Upper lobe of right lung (tissue), 1 donor: ENCODE measurements at places on chromosomes 2 and 18.

DNA sequence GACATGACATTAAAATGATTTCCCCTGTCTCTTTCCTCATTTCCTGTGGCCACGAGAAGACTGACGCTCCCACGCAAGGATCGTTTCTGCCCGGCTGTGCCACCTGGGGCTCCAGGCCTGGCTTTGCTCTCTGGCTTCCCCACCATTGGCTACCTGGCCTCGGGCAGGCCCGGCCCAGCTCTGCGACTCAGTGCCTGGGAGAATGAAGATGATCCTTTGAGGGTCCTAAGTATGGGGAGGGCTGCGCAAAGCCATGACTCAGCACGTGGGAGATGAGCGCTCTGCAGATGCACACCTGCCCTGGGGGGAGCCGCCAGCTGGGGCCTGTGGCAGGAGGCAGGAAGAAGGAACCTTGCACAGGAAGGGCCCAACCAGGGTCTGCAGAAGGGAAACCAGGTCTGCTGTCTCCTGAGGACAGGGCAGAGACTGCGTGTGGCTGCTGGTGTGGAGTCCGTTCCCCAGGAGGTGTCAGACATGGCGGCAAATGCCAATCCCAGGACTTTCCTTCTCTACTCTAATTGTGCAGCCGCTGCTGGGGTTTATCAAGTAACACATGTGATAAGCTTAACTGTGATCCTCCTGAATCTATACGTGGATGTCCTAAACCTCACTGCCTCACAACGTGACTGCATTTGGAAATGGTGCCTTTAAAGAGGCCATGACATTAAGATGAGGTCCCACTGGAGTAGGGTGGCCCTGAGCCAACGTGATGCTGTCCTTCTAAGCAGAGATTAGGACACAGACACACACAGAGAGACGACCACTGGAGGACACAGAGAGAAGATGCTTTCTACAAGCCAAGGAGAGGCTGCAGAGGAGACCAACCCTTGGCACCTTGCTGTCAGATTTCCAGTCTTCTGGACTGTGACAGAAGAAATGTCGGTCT is 32.9 kb downstream of the MBP start:
- no peak for DNase-seq

DNA sequence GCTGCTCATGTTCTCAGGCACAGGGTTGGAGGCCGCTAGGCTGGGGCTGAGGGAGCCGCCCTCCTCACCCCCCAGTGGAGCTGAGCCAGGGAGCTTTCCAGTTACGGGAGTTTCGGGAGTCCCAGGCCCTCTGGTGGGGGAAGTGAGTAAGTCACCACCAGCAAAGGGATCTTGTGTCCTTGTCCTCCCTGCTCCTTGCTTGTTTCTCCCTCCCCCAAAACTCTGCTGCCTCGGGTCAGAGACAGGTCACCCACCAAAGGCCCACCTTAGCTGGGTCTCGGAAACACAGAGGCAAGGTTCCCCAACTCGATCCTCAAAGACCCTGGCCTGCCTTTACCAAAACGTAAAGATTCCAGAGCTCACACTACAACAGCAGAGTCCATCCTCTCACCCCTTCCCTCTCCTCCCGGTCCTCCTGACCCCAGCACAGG is 60.5 kb upstream of the POMC start:
- DNase-seq: peak; percentile 78

DNA sequence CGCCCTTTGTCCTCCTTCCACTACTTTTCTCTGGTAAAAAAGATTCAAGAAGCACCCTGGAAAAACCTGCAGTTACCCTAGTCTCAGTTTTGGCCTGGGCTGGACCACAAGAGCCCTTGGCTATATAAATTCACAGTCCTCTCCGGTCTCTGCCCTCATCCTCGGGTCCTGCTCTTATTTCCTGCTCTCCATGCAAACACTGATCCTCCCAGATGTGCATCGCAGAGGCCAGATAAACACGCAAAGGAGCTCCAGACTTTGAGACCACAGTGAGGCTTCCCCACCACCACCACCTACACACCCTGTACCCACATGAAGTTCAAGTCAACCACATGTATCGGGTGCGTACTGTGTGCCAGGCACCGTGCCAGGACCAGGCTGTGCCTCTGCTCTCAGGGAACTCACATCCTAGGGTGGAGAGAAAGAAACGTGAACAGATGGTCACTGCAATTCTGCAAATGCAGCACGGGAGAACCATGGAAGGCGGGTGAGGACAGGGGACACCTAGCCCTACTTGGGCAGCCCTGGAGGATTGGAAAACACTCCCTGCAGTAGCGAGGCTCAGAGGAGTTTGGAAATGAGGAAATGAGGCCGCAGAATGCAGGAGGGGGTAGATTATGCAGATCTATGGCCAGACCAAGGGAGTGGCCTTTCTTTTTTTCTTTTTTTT is 7.4 kb downstream of the CTDSP1 start:
- peak; percentile 87 for DNase-seq

DNA sequence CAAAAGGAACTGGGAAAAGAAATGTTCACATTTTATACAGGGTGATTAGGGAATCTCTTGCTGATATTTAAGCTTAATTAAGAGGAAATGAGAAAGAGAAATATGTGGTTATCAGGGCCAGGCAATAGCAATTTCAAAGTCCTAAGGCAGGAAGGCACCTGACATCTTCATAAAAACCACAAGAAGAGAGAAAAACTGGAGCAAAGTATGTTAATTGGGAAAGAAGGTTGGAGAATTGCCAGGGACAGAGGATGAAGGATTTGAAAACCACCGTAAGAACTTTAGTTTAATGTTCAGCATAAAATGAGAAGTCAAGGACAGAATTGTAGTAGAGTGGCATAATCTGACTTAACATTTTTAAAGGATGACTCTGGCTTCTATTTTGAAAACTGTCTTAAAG is 691.8 kb upstream of the NRXN1 start:
- no peak for DNase-seq

DNA sequence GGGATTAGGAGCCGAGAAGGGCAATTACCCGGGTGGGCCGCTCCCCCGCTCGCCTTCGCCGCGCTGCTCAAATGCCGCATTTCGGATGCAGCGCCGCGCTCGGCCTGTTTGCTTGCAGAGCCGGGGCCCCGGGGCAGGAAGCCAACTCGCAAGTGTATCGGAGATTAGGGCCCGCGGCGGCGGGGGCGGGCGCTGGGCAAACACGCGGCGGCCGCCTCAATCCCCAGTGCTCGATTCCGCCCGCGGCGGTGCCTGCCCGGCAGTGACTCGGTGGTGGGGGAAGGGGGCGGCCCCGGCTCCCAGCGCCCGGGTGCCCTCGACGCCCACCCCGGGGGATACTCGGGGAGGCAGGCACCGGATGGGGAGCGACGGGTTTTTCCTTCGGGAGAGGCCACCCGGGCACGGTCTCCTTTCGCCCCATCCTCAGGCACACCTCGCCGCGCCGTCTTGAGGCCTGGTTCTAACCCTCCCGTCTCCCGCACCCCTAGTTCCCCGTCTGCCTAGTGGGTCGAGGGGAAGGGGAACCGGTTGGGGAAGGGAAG is 26.6 kb upstream of the NOTO start:
- peak; percentile 90 for DNase-seq

- no peak for DNase-seq
Measured at GRCh38 chr2:66069937-66070720, 364.8 kb upstream of the MEIS1 start.

DNA sequence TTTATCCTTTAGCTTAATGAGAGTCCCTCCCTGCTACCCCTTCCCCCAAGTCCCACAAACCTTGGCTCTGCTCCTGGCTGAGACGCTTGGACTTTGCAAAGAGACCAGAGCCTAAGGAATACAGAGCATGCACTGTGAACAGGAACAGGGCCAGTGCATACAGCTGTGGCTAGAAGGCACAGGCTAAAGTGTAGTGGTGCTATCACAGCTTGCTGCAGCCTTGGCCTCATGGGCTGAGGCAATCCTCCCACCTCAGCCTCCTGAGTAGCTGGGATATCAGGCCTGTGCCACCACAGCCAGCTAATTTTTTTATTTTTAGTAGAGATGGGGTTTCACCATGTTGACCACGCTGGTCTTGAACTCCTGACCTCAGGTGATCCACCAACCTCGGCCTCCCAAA is 39.5 kb upstream of the ASXL2 start:
- no peak for DNase-seq

DNA sequence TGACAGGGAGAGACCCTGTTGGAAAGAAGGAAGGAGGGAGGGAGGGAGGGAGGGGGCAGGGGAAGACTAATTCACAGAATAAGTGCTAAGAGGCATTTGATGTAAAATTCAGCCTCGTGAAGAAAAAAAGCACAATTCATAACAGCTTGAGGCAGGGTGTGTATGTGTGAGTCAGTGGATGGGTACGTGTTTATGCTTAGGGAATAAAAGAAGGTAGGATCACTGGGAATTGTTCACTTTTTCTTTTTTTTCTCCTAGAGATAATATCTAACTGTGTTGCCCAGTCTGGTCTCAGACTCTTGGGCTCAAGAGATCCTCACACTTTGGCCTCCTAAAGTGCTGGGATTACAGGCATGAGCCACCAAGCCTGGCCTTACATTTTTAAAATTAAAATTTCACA is 39.2 kb downstream of the WDR33 start:
- DNase-seq: no peak

DNA sequence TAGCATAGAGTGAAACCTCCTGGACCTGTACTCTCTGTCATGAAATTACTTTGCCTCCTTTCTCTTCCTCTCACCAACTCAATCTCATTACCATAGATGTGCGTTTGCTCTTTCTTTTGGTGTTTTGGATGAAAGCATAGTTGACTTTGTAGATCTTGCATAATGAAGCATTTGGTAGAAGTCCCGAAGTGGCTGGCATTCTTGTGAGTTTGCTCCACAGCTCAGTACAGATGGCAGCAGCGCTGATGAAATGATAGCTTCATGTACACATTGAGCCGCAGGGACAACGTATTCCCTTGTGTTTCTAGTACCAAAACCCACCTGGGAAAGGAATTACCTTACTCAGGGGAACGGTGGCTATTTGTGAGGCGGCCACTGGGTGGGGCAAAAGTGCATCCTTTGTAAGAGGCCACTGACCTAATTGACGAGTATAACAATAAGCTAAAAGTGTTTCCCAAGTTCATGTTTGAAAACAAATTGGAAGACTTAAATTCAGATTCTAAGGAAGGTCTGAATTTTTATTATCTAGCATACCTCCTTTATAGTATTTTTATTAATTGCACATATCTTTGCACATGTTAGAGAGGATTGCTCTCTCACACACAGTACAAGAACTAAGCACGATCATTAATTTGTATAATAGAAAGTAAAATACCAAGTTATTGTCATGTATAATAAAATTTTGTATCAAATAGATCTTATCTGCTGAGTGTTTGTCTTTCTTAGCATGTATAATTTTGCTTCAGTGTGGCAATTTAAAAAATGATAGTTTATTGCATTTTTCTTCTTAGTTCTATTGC is 25.4 kb upstream of the CDH7 start:
- DNase-seq: peak; percentile 63

DNA sequence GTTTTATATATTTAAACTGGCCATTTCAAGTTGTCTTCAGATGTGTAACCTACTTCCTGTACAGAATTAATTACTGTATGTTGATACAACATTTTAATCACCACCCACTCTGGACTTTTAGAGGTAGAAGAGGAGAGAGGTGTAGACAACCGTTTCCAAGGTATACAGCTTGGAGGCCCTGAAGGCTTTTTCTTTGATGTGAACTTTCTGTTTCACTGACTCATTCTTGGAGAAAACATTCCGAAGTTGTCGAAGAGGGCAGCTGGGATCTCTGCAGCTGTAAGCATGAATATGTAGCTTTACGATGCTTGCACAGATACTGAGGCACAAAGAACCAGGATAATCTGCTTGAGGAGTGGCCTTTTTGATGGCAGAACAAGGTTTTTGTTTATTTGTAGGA is 137.0 kb downstream of the NCKAP5 start:
- DNase-seq: no peak

DNA sequence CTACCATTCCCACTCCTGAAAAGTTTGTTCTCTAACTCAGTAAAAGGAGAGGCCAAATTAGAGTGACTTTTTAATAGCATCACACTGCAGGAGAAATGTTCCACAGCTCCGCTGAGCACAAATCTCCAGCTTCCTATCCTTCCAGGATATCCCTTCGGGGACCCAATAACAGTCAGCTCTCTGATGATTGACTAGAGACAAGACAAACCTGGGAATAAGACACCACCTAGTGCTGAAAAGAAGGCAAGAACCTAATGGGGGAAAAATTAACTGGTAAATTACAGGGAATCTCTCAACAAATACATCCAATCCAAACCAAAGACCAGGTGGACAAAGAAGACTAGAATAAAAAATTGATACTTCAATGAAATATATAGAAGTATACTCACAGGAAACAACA is 977.1 kb upstream of the SOX11 start:
- DNase-seq: no peak
